Activated CD4-positive, alpha-beta T cell treated with anti-CD3 and anti-CD28 coated beads, Interleukin-2, amount 50 U/mL, for 48 hours (primary cell): ENCODE measurements at places on chromosomes 5 and 9.

DNA sequence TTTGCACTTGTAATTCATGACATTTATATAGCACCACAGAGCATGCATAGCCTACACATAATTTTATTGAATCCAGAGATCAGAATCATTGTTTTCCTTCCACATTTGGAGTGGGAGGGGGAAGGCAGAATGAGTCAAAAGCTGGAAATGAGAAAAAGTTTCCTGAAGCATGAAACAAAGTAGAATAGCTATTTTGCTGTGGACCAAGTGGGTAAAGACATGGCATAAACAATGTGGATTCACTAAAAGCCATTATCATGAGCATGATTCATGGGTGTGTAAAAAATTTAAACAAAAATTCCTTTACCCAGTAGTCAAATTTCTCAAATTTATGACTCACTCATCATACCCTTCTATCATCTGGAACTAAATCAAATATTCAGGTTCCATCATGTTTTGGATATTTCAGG lies 97.9 kb downstream of the YIPF5 start:
- no peak for DNase-seq

GRCh38 chr5:100539519-100539918 lies 4.3 kb downstream of the FAM174A start:
- no peak for DNase-seq

DNA sequence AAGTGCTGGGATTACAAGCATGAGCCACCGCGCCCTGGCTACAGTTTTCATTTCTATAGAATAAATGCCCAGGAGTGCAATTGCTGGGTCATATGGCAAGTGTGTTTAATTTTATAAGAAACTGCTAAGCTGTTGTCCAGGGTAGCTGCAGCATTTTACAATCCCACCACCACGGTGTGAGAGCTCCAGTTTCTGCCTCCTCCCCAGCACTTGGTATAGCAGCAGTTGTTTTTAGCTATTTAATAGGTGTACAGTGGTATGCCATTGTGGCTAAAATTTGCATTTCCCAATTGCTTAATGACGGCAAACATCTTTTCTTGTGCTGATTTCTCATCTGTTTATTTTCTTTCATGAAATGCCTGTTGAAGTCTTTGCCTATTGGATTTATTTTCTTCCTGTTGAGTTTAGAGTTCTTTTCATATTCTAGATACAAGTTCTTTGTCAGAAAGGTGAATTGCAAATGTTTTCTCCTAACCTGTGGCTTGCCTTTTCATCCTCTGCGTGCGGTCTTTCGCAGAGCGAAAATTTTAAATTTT lies 100.3 kb downstream of the NDFIP1 start:
- no peak for DNase-seq

- no peak for DNase-seq
Observed at GRCh38 chr9:72826996-72827949, 125.6 kb downstream of the ALDH1A1 start.

DNA sequence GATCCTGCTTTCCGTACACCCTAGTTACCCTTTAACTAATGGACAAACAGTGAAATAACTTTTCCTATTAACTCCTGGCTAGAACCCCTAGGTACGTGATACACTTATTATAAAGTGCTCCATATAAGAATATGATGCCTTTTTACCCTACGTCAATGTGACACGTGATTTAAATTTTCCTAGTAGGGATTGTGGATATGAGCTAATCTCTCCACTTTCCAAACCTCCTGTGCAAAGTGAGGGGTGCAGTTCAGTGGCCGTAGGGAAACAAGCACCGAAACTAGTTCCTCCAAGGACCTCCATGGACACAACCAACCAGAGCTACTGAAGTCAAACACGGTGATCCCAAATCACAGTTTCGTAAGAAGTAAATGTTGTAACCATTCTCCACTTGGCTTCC lies 19.3 kb downstream of the NFIB start:
- no peak for DNase-seq

- peak; percentile 77 for DNase-seq
Observed at GRCh38 chr9:128191406-128192046, at the start of gene CIZ1. Gene CIZ1, minus strand, starts transcription at chr9:128191572. Its CDS starts 715 bp downstream, at chr9:128190857.

- no peak for DNase-seq
Observed at GRCh38 chr5:103340717-103341388, 82.3 kb downstream of the MACIR start.

DNA sequence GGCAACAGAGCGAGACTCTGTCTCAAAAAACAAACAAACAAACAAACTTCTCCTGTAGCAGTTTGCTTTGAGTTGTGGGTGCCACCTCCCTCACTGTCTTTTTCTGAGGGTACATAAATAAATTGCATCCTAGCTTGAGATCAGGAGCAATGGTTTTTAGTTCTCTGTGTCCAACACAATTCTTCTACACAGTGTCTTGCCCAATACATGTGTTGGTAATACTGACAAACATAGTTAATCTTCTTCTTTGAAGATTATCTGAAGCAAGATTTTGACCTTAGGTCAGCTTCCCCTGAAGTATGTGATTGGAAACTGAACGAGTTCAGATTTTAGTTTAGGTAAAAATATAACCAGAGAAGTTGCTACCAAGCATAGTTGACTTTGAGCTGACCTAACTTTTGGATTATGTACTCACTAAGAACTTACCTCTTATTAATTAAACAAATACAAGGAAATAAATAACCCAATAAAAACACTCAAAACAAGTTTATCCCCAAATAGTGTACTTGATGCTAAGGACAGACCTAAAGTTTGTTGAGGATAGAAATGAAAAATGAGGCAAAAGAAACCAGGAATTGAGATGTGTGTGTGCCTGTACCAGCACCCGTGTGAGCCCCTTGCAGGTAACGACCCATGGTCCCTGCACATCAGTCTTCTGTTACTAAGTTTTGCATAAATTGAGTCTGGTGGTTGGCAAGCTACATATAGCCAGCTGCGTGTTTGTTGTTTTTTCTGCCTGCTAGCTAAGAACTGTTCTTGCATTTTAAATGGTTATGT lies 16.2 kb downstream of the TJP2 start:
- DNase-seq: no peak

GRCh38 chr9:34374905-34375552 lies 1.7 kb downstream of the MYORG start:
- DNase-seq: no peak

DNA sequence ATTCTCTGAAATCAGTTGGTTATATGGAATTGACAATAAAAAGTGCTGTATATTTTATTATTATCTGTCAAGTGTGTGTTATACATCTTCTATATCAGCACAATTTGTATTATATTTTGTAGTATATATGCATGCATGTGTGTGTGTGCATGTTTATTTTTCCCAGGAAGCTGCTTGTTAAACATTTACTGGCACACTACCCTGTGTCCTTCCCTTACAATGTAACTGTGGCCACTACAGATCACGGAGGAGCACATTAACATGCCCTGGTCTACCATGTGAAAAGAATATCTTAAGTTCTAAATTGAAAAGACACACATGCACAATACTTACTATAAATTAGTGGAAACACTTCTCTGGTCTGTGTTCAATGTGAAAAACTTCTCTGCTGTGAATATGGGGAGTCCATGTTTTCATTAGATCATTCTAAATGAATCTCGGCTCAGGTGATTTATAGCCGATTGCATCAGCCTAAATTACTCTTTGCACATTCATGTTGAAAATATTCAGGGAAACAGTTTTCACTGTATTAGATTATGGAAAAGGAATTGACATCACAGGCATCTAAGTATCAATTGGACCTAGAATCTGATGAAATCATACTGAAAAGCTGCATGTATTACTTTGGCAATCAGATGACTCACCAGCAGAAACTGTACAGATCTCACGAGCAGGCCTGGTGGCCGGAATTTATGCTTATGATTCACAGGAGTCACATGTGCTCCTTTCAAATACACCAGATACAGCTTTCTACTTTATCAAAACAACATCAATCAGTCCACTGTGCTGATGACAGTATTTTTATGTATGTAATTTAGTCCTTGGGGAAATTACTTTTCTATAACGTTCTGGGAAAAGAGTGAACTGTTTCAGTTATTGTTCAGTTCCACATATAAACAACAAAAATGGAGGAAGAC lies 39.4 kb downstream of the LURAP1L start:
- no peak for DNase-seq
